ENCODE measurements at places on chromosomes 2 and 18. TPM values are rescaled to one million over a fixed set of nuclear protein-coding genes. Genes with fewer than 3 reads are reported as not detected.

AKAIN1 gene
- not detected for polyA plus RNA-seq

FBXO48 gene
- 0.51 TPM for polyA plus RNA-seq

IL36A gene
- polyA plus RNA-seq: not detected

- no peak for DNase-seq
These were observed 1.5 kb downstream of the ESCO1 start for GRCh38 chr18:21598726-21599584.

DNA sequence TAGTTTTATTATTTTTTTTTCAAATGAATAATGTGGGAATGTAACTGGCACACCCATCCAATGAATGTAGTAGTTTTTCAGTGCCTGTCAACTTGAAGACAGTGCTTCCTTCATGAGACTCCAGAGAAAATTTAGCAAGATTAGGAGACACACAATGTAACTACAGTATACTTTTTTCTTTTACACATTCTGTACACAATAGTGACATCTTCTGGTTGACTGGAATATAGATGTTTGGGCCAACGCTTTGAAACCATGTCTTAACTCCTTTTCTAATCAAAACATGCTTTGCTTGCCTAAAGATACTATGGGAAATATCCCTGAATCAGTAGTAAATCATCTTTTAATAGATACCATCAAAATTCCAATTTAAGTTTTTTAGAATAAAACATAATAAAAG, 229.5 kb upstream of the ZC3H15 start:
- DNase-seq: no peak

DNA sequence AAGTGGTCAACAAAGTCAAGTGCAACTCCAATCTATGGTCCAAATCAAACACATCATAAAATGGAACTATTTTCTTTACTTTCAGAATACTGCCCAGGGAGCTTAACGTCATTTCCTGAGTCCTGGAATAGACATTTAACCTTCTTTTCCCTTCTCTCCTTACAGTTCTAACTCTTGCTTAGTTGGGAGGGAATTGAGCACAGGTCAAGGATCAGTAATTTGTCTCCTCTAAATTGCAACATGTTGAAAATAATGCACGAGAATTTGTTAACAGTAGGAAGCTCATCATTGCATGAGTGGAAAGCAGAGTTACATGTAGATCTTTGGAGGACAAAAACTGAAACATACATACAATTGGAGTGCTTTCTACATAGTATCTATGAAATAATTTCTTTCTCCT, 87.7 kb downstream of the MEP1B start:
- DNase-seq: no peak

- no peak for DNase-seq
These were observed 109.8 kb upstream of the SIX2 start for GRCh38 chr2:45119038-45119437.

GRCh38 chr2:7841751-7842150, 840.1 kb upstream of the ID2 start:
- no peak for DNase-seq
